ENCODE measurements at places on chromosomes 12 and 14.

GRCh38 chr14:104852280-104852663 is 12.8 kb upstream of the CEP170B start:
- DNase-seq: no peak

GRCh38 chr14:30355431-30355913 is 203.5 kb upstream of the G2E3 start:
- no peak for DNase-seq

DNA sequence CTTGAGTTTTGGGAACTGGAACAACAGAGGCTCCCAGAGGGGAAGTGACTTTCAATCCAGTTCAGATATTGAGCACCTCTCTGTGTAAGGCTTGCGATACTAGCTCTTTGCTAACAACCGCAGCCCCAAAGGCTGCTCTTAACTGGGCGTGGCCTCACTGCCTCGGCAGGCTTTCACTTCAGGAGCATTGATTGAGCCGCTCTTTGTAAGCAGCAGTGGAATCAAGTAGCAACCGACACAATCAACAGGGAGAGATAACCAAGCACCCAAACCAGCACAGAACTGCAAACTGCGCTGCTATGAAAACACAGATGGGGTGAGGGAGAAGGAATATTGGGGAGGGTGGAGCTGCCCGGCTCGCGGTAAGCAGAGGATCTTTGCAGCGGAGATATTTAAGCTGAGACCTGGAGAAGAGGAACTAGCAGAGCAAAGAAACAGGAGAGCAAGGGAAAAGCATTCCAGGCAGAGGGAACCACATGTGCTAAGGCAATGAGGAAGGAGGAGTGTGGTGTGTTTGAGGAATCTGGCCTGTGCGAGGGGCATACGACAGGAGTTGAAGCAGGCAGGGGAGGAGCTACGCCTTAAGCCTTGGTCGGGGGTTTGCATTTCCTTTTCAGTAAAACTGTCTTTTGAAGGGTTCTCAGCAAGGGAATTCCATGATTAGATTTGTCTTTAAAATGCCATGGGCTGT is 17.3 kb upstream of the YY1 start:
- peak; percentile 62 for DNase-seq

DNA sequence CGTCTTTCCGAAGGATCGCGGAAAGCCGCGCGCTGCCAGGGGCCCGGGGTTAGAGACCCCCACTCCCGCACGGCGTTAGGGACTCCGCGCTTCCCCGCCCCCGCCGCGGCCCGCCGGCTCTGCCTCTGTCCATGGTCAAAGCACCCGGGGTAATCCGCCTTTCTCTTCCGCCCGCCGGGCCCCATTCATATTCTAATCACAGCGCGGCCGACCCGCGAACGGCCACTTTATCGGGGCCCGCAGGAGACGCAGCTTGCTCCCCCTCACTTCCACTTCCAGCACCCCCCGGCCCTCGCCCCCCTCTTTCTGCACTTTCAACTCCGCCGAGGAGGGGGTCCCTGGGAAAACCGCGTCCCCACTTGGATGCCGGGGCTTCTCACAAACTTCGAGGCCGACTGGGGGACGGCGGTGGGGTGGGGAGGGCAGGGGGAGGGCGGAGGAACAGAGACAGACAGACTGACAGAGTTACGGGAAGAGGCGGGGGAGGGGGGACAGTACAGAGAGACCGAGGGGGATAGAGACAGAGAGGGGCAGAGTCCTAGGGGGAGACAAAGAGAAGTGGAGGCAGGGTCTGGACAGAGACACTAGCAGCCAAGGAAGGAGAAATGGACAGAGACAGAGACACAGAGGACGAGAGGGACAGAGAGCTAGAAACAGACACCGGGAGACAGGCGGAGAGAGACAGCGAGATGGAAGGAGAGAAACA is 1.1 kb upstream of the RFX4 start:
- DNase-seq: no peak

GRCh38 chr12:124125203-124125871 is 152.3 kb downstream of the ZNF664 start:
- DNase-seq: no peak

DNA sequence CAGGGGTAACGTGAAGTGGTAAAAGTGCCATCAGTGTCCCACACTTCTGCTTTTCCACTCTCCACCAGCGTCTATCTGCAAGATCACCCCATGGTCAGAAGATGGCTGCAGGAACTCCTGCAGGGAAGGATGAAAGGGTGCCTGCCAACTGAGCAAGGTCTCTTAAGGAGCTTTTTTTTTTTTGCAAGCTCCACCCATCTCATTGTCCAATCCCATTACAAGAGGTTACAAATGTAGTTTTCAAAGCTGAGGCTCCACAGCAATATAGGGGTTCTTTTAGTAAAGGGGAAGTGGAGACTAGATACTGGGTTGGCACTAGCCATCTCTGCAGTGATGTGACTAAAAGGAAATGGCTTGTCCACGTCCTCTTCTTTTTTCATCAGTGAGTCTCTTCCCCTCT is 5.9 kb upstream of the BHLHE41 start:
- DNase-seq: no peak

GRCh38 chr14:25237845-25238244 is 187.9 kb upstream of the STXBP6 start:
- no peak for DNase-seq

- no peak for DNase-seq
Measured at GRCh38 chr14:31122098-31122611, 85.4 kb downstream of the HECTD1 start.

DNA sequence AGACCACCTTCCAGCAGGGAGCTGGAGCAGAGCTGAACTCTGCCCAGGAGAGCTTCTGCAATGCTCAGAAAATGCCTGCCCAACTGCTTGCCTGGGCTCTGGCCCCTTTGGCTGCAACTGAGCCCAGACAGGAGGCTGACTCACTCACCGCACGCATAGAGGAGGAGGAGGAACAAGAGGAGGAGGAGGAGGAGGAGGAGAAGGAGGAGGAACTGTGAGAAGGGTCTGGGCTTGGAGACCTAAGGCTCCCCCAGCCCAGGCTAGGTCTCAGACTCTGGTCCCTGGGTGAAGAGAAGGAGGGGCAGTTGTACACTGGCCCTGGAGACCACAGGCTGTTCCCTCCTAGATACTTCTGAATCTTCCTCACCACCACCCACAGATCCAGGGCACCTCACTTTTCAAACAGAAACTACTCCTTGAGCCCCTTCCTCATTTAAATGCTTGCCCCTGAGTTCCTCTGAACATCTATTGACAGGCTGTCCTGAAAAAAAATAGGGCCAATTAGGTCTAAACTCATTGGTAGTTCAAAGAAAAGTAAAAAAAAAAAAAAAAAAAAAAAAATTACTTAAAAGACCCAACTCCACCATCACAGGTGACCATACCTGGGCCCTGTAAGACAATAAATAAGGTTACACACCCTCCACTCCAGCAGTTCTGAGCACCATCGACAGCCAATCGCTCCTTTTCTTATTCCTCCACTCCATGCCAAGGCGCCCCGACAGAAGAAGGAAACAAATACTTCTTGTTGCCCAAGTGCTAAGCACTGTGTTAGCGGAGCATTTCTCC is 674 bp downstream of the VDR start:
- peak; percentile 60 for DNase-seq

GRCh38 chr14:99980299-99980698 is 84.9 kb upstream of the EVL start:
- DNase-seq: no peak

- DNase-seq: no peak
Measured at GRCh38 chr14:37678916-37679315, 83.5 kb downstream of the TTC6 start.

GRCh38 chr12:115233891-115234543 is 550.0 kb upstream of the TBX3 start:
- no peak for DNase-seq

GRCh38 chr12:132007041-132007440 is 57.3 kb downstream of the EP400 start:
- DNase-seq: no peak

DNA sequence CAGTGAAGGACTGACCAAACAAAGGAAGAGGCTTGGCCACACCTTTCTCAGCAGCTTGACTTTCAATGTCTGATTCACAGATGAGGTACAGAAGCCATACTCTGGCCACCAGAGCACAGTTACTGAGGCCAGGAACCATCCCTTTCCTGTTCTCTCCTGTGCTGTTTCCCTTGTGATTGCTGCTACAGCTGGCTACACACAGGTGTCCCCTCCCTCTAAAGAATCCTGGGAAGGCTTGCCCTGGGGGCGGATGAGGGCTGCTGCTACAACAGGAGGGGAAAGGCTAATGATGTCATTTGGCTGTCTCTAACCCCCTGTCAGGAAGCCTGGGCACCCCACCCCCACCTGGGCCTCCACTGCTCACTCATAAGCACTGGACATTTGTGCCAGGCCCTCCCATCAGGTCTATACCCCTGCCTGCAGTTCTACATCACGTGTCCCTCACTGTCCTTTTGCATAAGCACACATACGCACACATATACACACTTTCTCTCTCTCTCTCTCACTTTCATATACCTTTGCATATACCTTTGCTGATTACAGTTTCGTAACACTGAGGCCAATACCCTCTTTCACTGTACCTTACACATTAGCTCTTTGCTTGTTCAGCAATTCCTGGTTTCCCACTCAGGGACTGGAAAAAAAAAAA is 41.4 kb downstream of the PRPF40B start:
- DNase-seq: no peak

- no peak for DNase-seq
Measured at GRCh38 chr14:68283378-68284123, 464.0 kb downstream of the RAD51B start.
